ENCODE measurements at places on chromosomes 5 and 9. TPM values are rescaled to one million over a fixed set of nuclear protein-coding genes. Genes with fewer than 3 reads are reported as not detected.

SPAAR gene
- 0.29 TPM for total RNA-seq

PCDHGB4 gene
- total RNA-seq: 1.7 TPM

SPATA31C1 gene
- total RNA-seq: 0.14 TPM

DNA sequence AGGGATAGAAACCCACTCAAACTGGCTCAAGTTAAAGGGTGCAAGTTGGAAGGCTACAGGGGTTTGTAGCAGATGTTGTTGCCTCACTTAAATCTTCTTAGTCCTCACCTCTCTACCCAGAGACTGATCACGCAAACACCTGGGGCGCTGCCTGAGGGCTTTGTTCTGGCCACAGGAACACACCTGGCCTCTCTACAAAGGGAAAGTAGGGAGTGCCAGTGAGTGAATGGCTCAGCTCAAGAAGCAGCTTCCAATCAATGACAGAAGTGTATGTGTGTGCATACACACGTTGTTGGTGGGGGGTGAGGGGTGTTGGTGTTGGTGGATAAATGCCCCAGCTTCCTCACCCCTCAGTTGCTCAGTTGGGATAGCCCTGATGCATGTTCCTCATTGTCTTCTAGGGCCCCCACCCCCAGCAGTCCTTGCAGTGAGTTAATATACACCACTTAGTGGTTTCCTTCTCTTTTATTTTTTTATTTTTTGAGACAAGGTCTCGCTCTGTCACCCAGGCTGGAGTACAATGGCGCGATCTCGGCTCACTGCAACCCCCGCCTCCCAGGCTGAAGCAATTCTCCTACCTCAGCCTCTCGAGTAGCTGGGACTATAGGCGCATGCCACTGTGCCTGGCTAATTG, 30.6 kb upstream of the CTNNA1 start:
- no peak for DNase-seq

- DNase-seq: no peak
These were observed 598 bp upstream of the KIAA1191 start for GRCh38 chr5:176362233-176362490.

GRCh38 chr5:92749943-92750342, 831.1 kb downstream of the NR2F1-AS1 start:
- peak; percentile 15 for DNase-seq
